Tongue (tissue), 3 donors: ENCODE measurements at places on chromosomes 7 and 10. TPM values are rescaled to one million over a fixed set of nuclear protein-coding genes. Genes with fewer than 3 reads are reported as not detected.

PTN gene
- 85.1 TPM for total RNA-seq

CCL24 gene
- total RNA-seq = not detected

LMOD2 gene
- total RNA-seq = 135 TPM

PAPSS2 gene
- total RNA-seq = 19.8 TPM

NPSR1 gene
- not detected for total RNA-seq

FAM25A gene
- total RNA-seq = 25.8 TPM

CPA1 gene
- 2.9 TPM for total RNA-seq

PLEKHS1 gene
- total RNA-seq = 1.4 TPM

ELFN1 gene
- total RNA-seq = 4.3 TPM

NUTM2B gene
- total RNA-seq = 0.10 TPM

SLC26A5 gene
- total RNA-seq = 0.21 TPM

LRRC18 gene
- total RNA-seq = not detected

POLR2J2 gene
- 6.9 TPM for total RNA-seq

OR2A12 gene
- not detected for total RNA-seq

HTR5A gene
- total RNA-seq = not detected

CCDC172 gene
- not detected for total RNA-seq

MSMB gene
- total RNA-seq = not detected

NEUROD6 gene
- total RNA-seq = 0.21 TPM

WDFY4 gene
- 5.7 TPM for total RNA-seq

AZGP1 gene
- total RNA-seq = 51.0 TPM

CADPS2 gene
- total RNA-seq = 22.0 TPM
